Sciatic nerve (tissue), 2 donors: ENCODE measurements at places on chromosomes 1 and 21. TPM values are rescaled to one million over a fixed set of nuclear protein-coding genes. Genes with fewer than 3 reads are reported as not detected.

MFAP2 gene
- total RNA-seq = 17.3 TPM

CNKSR1 gene
- 3.1 TPM for total RNA-seq

GRCh38 chr1:6447016-6447817, 18.8 kb downstream of the TNFRSF25 start:
- DNase-seq = no peak

DNA sequence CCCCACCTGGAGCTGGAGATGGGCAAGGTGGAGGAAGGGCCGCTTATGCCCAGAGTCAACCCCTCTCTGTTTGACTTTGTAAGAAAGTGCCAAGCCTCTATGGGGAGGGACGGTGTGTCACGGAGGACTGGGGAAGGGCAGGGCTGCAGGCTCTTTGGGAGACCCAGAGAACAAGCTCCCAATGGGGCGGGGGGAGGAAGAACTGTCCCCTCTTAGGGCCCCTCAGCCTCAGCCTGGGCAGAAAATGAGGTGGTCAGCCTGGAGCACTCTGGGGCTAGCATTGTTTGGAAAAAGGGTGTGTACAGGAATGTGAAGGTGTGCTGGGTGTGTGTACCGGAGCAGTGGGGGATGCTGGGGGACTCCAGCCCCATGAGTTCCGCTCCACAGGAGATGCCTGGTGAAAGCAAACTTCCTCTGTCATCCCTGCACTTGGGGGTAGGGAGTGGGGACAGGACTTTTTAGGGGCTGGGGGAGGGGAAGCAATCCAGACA, 1.2 kb upstream of the INAVA start:
- DNase-seq = no peak

DNA sequence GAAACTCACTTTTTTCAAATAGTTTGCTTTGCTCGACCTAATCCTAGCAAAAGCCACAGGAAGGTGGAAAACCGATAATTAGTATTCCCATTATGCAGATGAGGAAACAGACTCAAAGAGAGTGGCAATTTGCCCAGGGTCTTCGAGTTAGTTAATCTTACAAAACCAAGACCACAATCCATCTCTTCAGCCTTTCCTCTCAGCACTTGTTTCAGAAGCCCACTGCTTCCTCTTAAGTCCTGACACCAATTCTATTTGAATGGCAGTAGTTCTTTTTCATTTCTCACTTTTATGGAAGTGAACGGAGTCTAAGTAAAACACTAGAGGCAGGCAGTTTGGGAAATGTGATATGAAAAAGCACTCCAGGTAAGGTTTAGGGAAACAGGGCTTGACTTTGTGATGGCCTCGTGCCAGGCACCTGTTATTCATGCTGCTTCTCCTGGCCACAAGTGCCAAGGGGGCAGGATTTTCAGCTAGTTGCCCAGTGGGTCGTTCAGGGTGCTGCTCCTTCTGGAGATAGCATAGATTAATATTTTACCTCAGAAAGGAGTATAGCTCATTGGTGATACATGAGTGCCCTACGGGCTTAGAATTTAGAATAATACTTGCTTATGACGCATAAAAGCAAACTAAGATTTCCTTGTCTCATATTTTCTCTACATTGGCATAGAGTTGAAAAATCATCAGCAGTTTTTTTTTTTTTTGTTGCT, 76.6 kb upstream of the NRIP1 start:
- DNase-seq = no peak

DNA sequence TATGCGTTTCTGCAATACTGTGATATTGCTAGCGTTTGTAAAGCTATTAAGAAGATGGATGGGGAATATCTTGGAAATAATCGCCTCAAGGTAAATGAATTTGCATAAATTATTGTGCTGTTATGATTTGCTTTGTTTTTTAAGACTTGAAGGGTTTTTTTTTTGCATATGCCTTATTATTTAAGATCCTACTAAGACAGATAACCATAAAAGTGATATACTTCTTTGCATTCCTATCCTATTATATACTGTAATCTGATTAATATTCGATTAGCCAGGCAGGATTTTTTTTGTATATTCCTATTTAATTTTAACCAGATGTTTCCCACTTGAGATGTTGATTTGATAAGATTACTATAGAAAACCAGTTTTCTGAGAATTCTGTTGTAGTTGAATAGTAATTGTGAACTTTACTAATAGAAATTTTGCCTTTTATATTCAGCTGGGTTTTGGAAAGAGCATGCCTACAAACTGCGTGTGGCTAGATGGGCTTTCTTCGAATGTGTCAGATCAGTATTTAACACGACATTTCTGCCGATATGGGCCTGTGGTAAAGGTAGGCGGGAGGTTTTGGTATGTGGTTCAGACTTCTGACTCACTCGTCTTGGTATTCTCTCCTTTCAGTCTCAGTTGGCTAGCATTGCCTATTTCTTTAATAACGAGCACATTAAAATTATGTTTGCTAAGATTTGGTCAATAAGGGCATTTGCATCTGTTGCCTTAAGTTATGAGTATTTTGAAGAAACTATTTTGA, 56.8 kb downstream of the ZBTB17 start:
- DNase-seq = no peak

DNA sequence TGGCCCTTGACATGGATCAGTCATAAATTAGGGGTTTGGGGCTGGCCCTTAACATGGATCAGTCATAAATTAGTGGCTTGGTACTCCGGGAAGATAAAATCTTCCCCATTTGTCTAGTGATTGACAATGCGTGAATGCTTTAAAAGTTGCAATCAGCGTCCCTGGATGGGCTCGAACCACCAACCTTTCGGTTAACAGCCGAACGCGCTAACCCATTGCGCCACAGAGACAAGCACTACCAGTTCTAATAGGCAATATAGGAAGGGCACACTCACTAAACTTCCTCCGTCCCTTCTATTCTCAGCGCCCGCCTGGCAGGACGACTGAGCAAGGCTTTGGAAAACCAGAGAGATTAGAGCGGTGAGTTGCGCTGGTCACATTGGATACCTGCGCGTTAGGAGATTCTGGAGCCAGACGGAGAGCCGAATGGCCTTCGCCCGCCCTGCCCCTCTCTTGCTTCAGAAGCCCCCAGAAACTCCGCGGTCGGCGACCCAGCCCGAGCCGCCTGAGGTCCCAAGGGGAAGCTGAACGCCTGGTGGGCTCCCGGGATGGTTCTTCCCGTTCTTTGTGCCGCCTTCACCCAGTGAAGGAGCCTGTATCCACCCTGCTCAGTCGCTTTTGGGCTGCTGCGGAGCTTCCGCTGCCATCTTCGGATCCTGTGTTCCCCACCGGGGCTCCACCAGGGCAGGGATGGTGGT, 235.9 kb downstream of the FAM72C start:
- no peak for DNase-seq

- DNase-seq = no peak
These were observed 154.2 kb downstream of the PTGER3 start for GRCh38 chr1:70893381-70893780.

GRCh38 chr1:9426291-9426711, 113.0 kb upstream of the SLC25A33 start:
- no peak for DNase-seq
